ENCODE measurements at places on chromosomes 1 and 21.
A peak's percentile ranks its signal among the peaks of the same experiment; 100 is the strongest.

DNA sequence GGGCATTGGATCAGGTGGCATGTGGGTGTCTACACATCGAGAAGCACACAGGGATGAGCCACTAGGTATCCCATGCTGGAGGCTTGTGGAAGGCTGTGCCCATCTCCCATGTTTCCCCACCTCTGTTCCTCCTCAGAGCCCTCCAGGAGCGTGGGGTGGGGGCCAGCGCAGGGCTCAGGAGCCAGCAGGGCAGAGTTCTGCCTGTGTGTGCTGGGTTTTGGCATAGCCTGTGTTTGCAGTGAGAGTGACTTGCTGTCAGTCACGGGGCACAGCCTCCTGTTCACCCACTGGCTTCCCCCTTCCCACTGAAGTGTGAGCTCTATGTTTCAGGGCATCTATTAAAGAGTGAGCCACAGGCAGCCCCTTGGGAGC, 10.4 kb downstream of the IBA57 start:
- DNase-seq, result no peak

DNA sequence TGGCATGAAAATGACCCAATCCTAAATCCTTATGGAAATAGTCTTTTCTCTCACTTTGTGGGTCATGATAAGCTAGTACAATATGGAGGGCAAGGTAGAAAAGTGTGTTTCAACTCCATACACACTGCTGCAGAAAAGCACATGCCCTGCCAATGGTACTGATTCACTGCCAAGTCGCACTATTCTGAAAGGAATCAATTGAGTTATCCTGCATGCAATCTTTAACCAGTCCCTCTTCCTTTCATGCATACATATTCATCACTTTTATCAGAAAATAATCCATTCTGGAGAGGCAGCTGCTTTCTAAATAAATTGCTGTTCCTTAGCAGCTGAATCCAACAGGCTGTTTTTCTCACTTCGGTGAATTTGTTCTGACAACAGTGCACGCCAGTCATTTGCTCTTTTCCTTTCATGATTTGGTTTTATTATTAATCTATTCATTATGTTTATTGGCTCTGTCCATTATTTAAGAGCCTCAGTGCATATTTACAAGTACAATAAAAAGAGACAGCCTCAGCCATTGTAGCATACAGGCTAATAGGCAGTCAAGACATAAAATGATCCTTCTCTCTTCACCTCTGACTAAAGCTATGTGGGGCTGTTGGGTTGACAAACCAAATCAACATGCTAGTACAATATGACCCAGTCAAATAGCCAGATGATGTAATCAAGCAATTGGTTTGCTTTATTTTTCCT, 108.8 kb downstream of the CHD1L start:
- DNase-seq, result no peak

DNA sequence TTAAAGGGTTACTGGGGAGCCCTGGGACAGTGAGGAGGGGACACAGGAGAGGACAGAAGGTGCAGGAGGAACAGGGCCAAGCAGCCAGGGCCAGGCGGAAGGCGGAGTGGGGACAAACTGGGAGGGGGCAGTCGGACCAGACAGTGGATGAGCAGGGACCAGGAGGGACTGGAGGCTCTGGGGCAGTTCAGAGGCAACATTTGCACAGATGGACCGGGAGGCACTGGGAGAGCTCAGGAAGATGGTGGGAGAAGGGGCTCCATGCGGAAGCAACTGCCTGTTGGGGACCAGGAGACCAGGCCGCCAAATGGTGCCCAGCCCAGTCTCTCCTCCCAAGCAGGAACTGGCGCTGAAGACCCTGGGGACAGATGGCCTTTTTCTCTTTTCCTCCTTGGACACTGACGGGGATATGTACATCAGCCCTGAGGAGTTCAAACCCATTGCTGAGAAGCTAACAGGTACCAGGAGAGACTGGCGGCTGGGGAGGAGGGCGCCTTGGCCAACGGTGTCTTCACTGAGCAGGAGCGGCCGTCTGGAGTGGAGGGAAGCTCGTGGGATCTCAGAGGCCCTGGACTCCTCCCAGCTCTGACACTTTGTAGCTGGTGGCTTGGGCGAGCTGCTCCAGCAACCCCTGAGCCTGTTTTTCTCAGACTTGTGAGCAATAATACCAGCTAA, 847 bp downstream of the SELENON start:
- no peak for DNase-seq

DNA sequence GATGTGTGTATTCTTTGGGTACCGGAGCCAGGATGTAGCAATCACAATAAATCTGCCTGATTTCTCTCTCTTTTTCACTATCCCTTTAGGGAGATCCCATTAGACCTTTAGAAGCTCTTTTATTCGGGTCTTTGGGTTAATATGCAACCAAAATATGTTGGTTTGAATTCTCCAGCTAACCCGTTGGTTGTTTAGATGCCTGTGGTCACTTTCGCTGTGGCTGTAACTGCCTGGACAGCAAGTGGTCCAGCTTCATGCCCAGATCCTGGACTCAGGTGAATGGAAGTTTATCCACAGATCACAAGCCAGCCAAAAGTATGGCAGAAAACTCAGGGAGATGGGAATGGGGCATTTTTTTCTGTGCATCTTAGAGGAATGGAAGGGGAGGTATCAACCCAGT, 12.3 kb downstream of the KAZN start:
- no peak for DNase-seq

DNA sequence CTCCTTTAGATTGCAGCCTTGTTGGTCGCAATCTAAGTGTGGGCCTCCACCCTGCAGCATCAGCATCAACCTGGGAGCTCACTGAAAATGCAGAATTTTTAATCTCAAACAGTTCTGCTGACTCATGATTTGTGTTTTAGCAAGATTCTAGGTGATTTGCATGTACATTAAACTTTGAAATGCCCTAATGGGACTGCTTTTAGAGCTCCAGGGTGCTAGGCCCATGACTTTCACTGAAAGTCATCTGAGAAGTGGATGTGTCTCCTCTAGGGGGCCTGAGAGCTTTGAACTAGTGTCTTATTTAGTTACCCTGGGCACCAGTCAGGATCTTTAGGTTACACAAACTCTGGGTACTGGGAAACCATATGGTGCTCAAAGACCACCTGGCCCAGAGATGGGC, 9.0 kb downstream of the TRIM67 start:
- DNase-seq, result no peak

- no peak for DNase-seq
Measured at GRCh38 chr1:204685236-204686006, at the start of gene LRRN2. LRRN2 (minus strand) TSS chr1:204685738; CDS start chr1:204619992, 65,746 bp downstream.

- no peak for DNase-seq
Measured at GRCh38 chr21:40177979-40178378, 310.7 kb downstream of the PCP4 start.

GRCh38 chr1:33655496-33655895, 183.1 kb downstream of the ZSCAN20 start:
- DNase-seq, result no peak

- no peak for DNase-seq
Measured at GRCh38 chr1:76049498-76049897, 25.0 kb upstream of the ST6GALNAC3 start.

- peak; percentile 27 for DNase-seq
Measured at GRCh38 chr1:234398849-234399381, 25.7 kb downstream of the COA6 start.

GRCh38 chr1:4083231-4084047, 183.4 kb upstream of the C1orf174 start:
- DNase-seq, result no peak

DNA sequence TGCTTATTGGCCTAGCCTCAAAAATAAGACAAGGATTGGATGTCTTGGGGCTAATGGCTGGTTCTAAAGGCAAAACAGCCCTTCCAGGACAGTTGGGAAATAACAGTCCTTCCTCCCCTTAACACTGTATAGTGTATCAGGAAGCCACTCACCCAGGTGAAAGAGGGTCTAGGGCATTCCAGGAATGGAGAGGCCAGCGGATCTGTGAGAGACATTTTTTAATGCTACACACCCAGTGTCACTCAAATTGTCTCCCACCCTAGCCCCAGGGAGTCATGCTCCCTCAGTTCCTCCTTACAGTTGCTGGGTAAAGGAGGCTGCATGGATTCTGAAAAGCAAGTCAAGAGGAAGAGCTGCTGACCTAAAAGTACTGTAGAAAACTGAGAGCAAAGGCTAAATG, 24.1 kb upstream of the EXO1 start:
- no peak for DNase-seq

- DNase-seq, result no peak
Measured at GRCh38 chr1:193185211-193185610, 1.2 kb downstream of the B3GALT2 start.

DNA sequence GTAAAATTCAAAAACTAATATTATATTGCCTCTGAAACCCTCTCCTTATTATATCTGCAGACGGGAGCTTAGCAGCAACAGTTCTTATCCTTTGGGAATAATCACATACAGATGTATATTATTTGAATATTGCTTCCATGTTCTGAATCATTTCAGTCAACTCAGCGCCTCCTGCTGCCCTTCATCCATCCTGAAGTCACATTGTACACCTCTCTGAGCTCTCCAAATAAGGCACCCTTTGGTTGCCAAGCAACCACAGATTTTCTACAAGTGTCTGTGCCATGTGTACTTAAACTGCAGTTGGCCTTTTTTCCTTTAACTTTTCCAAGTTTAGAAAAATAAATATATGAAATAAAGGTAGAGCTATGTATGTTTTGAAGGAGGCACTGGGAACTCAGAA, 384.3 kb downstream of the LRRIQ3 start:
- no peak for DNase-seq

- no peak for DNase-seq
Measured at GRCh38 chr21:25329227-25329825, 278.0 kb downstream of the MRPL39 start.

- DNase-seq, result no peak
Measured at GRCh38 chr1:8351693-8352470, 34.0 kb downstream of the SLC45A1 start.

GRCh38 chr1:38746941-38747600, 112.5 kb downstream of the RRAGC start:
- DNase-seq, result no peak

- DNase-seq, result no peak
Measured at GRCh38 chr1:186534401-186534800, 73.5 kb upstream of the PDC start.

DNA sequence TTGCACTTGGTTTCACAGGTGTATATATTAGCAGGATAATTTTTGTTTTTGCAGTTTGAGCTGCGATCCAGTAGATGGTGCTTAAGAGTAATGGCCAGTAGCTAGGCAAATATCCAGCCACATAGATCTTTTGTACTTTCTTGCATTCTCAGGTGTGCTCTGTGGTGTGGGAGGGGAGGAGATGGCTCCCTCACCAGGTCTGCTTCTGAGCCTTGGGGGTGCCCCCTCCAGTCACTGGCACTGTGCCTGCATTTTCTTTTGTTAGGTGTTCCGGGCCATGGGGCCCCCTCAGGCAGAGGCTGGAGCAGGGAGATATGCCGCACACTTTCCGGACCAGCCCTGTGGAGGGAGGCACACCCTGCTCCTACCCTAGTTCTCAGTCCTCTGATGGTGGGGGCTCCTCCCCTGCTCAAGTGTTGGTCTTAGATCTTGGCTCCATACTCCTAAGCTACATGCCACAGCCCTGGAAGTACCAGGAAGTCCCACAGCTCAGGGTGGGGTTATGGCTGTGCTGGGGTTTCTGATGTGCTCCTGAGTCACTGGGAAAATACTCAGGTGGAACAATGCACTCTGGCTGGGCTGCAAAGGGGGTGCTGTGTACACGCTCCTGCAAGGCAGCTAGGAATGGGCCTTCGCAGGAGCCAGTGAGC, 197.6 kb upstream of the DMRTA2 start:
- DNase-seq, result no peak

DNA sequence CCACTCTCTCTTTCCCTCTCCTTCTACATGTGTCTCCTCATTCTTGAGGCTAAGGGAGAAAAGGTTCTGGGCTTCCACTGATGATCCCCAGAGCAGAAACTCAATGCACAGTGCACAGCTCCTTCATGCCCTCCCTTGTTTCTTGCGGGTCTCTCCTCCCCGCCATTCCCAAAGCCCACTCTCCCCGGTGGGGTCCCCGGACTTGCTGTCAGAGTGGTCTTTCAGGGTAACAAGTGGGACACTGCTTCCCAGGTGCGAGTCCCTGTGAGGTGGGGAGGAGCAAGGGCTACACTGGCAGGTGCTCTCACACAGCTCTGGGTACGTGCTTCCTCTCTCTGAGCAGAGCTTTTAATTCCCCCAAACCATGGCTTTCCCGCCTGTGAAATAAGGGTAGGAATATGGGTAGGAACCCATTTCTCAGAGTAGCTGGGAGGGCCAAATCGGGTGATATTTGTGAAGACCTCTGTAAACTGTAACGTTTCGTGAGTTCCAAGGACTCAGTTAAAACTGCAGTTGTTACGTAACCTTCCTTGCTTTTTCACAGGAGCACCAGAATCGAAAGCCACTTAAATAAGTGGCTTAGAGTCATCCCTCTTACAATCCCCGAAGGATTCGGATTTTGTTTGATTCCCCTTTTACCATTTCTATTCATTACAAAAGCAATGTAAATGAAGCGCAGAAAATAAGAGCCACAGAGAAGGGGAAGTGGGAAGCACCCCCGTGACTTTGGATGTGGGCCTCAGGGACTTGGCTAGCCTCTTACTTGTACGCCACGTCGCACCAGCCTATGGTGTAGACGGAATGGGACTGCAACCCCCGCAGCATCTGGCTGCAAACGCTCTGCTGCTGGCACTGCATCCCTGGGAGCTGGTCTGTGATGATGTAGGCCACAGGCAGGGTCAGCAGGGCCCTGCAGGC, 6.2 kb downstream of the PGLYRP3 start:
- no peak for DNase-seq

DNA sequence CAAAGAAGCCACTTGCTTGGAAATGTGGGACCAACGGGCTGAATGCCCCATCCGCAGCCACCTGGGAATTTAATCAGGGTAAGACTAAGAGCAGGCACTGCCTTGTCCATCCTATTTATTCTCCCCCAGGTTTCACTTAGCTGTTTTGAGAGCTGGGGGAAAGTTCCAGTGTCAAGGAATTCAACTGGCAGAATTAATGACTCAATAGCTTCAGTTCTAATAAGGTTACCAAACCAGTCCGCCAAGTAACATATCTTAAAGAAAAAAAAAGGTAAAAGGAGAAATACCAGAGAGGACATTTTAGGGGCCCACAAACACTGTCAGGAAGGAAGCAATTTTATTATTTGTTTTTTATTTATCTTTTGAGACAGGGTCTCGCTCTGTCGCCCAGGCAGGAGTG, 157.6 kb upstream of the SOD1 start:
- DNase-seq, result no peak

GRCh38 chr21:37153196-37153934, 80.3 kb downstream of the TTC3 start:
- DNase-seq, result no peak

DNA sequence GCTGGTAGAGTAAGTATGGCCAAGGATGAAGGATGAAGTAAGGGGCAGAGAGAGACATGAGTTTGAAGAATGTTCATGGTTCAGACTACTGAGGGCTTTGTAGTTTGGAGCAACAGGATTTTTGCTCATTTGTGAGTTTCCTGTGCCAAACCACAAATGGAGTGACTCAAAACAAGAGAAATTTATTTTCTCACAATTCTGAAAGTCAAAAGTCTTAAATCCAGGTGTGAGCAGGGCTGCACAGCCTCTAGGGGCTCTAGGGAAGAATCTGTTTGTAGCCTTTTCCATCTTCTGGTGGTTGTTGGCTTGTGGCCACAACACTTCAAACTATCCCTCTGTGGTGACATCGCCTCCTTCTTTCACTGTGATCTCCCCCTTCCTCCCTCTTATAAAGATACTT, 58.9 kb downstream of the RHOU start:
- DNase-seq, result peak; percentile 49

Measured in CD4-positive, alpha-beta T cell treated with Interleukin-4 for 4 hours (primary cell).